Thoracic aorta (tissue), 2 donors: ENCODE measurements at places on chromosomes 12 and 14. TPM values are rescaled to one million over a fixed set of nuclear protein-coding genes. Genes with fewer than 3 reads are reported as not detected.
A peak's percentile ranks its signal among the peaks of the same experiment; 100 is the strongest.

DNA sequence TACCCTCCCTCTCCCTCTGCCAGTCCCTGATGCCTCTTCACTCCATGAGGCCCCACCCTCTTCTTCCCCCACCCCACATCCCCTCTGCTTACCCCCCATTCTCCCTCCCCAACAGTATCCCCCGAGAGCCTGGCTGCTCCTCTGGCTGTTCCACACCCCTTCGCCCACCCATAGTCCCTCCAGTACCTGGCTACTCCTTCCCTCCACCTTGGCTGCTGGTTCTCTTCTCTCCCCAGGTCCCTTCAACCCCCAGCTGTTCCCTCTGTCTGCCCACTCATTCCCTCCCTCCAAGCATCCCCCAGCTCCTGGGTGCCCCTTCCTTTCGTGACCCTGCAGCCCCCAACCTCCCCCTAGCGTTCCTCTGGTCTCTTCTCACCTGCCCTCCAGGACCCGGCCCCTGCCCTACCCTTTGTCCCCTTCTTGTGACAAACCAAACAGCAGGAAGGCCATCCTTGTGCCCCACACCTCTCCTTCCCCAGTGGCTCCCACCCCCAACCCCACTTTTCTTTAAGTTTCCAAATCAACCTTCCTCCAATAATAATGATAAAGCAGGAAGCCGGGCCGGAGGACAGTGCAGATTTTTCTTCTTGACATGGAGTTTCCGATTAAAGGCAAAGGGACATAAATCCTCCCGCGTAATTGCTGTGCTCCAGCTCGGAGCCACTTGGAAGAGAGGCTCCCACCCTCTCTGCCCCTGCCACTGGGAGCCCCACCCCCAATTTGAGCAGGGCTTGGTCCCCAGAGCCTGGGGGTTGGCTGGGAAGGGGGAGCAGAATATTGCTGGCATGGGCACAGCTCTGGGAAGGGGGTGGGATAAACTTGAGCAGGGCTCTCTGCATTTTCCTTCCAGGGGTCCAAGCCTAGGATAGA, 40.0 kb downstream of the SMUG1 start:
- no peak for DNase-seq

Gene RHEBL1
- total RNA-seq = 1.3 TPM

- DNase-seq = no peak
Observed at GRCh38 chr12:59304077-59304721, 291.6 kb upstream of the SLC16A7 start.

DNA sequence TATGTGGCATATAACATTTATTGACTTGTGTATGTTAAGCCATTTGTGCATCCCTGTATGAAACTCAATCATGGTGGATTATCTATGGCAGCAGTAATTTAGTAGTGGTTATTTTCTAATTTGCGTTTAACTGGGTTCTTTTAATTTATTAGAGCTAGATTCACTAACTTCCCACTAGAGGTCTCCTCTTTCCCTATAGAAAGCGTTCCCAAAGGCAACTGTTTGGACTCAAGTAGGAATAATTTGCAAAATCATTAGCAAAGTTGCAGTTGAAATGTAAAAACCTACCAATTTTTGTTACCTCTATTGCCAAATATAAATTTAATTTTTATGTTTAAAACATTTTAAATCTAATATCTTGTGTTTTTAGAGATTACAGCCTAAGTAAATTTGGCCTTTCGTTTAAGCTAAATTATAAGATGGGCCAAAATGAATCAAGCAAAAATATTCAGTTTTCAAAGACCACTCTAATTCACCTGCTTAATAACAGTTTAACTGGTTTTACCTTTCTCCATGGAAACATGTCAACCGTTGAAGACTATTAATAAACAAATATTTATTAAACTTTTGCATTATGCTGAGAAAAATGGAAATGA, 6.0 kb downstream of the DMAC2L start:
- DNase-seq = no peak

DNA sequence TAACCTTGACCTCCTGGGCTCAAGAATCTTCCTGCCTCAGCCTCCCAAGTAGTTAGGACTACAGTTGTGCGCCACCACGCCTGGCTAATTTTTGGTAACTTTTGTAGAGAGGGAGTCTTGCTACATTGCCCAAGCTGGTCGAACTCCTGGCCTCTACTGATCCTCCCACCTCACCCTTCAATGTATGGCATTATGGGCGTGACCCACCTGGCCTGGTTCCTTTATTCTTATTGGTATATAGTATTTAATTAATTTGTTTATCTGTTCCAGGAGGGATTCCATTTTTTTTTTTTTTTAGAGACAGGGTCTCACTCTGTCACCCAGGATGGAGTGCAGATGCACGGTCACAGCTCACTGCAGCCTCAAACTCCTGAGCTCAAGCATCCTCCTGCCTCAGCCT, 40.9 kb upstream of the EAPP start:
- DNase-seq = no peak

Gene RNF212B
- not detected for total RNA-seq

DNA sequence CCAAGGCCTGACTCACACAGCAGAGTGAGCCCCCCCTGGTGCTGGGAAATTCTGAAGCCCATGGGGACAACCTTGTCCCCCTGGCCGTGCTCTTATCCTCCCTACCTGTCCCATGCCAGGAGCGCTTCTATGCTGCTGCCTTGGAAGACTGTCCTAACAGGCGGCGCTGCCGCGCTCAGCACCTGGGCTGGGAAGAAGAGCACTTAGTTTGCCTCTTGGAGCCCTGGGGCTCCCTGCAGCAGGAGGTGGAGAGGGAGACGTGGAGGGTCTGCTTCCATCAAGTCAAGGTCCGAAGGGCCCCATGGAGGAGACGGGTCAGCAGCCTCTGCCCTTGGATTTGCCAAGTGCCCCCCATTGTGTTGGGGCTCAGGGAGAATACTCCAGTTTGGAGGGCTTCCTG, 300.5 kb downstream of the CACNA1C start:
- no peak for DNase-seq

Gene KLRC1
- total RNA-seq = 0.54 TPM

DNA sequence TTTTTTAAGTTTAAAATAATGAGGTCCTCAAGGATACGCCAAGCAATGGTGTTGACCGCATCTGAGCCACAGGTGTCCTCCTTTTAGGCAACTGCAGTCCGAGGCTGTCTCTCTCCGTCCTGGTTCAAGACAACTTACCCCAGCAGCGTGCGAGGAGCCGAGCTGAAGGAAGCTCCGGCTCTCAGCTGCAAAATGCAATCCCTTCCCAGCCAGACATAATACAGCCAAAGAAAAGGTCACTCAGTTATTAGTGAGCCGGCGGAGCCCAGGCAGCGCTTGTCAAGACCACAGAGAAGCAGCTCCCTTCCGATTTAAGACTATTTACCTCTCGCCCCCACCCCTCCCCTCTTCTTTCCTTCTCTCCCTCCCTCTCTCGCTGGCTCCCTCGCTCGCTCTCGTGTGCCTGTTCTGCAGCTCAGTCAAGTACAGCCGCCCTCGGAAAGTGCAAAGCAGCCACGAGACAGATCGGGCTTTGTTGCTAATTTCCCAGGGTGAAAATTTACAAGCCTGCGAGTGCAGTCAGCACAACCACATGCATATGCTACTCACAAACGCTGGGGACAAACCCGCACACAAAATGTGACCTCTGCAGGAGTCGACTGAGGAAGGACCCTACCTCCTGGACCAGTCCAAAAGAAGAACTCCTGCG, 363 bp upstream of the LMO3 start:
- no peak for DNase-seq

Gene AICDA
- total RNA-seq = not detected

GRCh38 chr12:99151744-99152143, 495.8 kb upstream of the GARIN6 start:
- no peak for DNase-seq

DNA sequence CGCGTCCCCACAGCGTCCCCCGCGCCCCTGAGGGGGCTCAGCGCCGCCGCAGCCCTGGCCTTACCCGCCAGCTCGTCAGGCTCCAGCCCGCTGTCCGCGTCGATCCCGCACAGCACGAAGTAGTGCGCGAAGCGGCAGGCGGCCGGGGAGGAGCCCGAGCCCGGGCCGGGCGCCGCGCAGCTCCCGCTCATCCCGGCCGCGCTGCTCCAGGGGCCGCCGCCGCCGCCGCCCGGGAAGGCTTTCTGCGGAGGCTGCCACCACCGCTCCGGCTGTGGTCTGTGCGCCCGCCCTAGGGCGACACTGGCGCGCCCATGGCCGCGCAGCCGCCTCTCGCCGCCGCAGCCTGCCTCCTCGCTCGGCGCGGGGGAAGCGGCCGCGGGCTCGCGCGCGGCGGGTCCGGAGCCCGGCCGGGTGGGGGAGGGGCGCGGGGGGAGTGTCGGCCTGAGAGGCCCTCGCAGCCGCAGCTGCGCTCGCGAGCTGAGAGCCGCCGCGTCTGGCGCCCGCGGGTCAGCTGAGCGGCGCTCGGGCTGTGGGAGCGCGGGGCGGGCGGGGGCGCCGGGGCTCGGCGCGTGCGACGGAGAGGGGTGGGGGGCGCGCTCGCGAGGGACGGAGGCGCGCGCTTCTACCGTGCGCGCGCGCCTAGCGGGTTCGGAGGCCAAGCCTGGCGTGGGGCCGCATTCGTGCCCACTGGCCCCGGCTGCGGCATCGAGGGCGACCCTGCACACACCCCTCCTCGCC, at the start of gene DENND5B:
Gene DENND5B, minus strand, starts transcription at position 495 of the 738 bp plus-strand sequence. Its CDS starts 304 bp downstream, at position 191.
- no peak for DNase-seq

DNA sequence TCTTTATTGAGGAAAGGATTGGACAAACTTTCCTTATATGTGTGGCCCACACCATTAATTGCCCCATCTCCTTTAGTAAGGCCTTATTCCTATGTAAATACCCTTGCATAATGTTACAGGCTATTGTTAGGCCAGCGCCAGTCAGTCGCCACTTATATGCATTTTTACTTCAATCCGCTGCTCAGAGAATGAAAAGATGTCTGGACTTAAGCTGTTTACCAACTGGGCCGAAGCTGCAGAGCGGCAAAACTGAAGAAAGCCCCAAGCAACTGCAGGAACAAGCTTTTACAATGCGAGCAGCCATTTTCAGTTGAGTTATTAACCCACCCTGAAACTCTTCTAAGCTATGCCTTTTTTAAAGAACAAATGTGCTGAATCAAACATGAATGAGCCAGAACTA, 92.1 kb upstream of the OTX2 start:
- no peak for DNase-seq

DNA sequence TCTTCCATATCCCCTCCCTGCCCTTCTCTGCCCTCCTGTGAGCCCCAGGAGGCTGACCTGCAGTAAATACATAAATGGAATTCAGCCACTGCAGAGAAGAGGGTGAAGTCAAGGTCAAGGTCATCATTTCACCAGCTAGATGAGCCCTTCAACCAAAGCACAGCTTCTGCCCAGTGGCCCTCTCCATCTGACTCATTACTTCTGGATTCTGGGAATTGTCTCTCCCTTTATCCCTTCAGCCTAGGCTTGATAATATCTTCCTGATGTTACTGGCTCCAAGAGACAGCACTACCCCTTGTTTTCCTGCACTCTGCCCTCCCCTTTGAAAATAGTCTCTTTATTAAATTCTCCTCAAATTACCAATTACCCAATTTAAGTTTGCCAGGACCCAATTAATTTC, 64.5 kb downstream of the TTC9 start:
- no peak for DNase-seq

DNA sequence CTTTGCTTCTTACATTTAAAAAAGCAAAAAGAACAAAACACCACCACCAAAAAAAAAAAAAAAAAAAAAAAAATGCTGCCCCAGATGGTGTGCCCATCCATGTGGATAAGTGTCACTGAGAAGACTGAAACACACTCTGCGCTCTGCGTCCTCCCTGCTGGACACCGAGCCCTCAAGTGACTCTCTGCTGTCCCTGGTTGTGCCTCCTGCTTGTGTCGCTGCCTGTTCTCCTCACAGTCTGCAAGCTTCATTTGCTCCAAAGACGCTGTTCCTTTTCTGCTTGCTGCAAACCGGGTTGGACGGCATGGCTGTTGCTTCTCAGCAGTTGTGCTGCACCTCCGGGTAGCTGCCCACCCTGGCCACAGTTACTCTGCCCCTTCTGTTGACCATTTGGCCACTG, 276.2 kb upstream of the ATP2B1 start:
- DNase-seq = no peak

GRCh38 chr12:40784102-40784501, 91.9 kb downstream of the CNTN1 start:
- DNase-seq = no peak

DNA sequence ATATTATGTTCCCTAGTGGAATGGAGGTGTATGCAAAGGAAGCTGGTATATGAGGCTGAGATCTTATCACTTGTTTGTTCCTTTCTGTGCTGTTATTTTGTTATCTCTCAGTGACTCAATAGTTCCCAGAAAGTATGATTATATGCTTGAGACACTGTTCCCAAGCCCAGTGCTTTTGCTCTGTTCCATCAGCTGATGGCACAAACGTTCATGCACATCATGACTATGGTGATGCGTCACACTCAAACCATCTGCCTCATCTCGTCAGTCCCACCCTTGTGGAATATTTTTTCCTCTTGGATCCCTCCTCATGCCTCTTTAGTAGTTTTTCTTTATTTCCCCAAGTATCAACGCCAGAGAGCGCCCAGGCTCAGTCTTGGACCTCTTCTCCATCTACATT, 786.9 kb downstream of the AACS start:
- no peak for DNase-seq

Gene PTPRR
- total RNA-seq = 0.35 TPM

Gene OR4E2
- total RNA-seq = not detected

GRCh38 chr14:20546877-20547276, 14.0 kb downstream of the RNASE9 start:
- no peak for DNase-seq

Gene GMFB
- total RNA-seq = 47.1 TPM

Gene CRIP1
- 325 TPM for total RNA-seq

DNA sequence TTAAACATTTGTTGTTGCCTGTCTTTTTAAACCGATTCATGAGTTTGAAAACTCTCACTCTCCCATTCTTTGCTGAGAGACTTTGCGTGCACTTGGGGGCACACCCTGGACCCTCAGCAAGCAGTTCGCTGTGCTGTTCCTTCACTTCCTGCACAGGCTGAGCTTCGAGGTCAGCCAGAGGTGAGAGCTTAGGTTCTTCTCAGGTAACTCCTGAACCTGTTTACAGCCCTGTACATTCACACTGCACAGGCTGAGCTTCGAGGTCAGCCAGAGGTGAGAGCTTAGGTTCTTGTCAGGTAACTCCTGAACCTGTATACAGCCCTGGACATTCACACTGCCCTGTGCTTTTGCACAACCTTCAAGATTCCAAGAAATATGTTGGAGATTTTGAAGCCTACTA, 9.8 kb upstream of the CLECL1 start:
- DNase-seq = no peak

Gene ULK1
- total RNA-seq = 40.6 TPM

DNA sequence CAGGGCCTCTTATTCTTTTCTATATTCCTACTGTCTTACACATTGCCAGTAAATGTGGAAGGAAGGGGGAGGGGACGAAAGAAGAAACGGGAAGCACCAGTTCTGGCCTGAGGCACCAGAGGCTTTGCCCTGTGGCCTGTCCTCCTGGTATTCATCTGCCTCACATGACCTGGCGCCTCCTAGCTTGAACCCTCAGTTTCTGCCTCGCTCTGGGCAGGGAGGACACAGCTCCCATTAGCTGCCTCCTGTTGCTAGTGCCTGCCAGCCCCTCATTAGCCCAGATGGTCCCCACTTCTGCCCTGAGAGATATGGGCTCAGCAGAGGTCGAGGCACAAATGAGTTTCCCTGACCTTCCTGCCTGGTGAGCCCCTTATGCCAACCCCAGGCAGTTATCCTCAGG, 3.0 kb upstream of the PLEKHG6 start:
- no peak for DNase-seq

GRCh38 chr14:79820866-79821535, 390.3 kb downstream of the DIO2 start:
- DNase-seq = no peak

- peak; percentile 9 for DNase-seq
Observed at GRCh38 chr14:42224053-42224888, 617.6 kb downstream of the LRFN5 start.

GRCh38 chr12:46701356-46701755, 124.4 kb downstream of the SLC38A4 start:
- DNase-seq = no peak

GRCh38 chr12:75909714-75910656, 121.6 kb downstream of the PHLDA1 start:
- no peak for DNase-seq
